ENCODE measurements at places on chromosomes 1 and 21.

DNA sequence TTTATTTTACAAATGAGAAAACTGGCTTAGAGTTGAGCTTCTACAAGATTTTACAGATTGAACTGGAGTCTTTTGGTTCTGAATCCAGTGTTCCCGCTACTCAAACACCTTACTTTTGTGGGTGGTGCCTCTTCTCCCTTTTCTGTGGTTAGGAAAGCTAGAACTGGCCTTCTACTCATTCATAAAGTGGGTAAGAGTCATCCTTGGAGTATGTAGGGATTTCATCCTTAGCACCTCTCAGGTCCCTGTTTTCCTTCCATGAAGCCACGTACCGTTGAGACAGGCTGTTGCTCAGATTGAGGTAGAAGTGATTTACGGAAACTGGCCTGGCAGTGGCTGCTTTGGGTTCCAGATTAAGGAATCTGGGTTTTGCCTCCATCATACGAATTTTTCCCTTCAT lies 35.8 kb downstream of the WNT4 start:
- no peak for DNase-seq

DNA sequence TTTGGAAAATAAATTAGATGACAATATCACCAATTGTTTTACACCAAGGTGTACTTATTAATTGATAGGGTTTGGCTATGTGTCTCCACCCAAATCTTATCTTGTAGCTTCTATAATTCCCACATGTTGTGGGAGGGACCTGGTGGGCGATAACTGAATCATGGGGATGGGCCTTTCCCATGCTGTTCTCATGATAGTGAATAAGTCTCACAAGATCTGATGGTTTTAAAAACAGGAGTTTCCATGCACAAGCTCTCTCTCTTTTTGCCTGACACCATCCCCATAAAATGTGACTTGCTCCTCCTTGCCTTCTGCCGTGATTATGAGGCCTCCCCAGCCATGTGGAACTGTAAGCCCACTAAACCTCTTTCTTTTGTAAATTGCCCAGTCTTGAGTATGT lies 131.0 kb upstream of the LMO4 start:
- DNase-seq = no peak

GRCh38 chr1:184567009-184567408 lies 180.2 kb downstream of the C1orf21 start:
- no peak for DNase-seq

- no peak for DNase-seq
Measured at GRCh38 chr21:36744560-36745231, 45.8 kb downstream of the SIM2 start.

- no peak for DNase-seq
Measured at GRCh38 chr1:35850051-35850450, 33.0 kb upstream of the AGO1 start.

GRCh38 chr1:96748078-96748477 lies 26.5 kb downstream of the PTBP2 start:
- no peak for DNase-seq

DNA sequence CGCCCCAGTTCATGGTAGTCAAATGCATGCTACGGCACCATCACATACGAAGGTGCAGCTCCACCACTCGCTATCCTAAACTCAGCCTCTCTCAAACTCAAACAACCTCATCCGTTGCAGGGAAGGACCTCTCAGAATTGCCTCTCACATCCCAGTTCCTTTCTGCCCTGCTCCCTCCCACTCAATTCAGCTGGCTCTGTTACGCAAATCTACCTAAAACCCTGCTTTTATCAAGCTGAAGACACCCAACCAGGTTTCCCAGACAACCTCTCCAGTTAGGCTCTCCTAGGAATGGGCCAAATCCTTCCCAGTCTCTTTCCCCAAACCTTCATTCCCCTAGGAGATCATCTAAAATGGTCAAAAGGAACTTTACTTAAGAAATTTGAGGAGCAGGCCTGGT lies 62.9 kb downstream of the CLSTN1 start:
- no peak for DNase-seq
